Ecto neural progenitor cell (in vitro differentiated cells): ENCODE measurements at places on chromosomes 7 and 10.

GRCh38 chr10:49560526-49560925 is 21.6 kb upstream of the ERCC6 start:
- DNase-seq: no peak

DNA sequence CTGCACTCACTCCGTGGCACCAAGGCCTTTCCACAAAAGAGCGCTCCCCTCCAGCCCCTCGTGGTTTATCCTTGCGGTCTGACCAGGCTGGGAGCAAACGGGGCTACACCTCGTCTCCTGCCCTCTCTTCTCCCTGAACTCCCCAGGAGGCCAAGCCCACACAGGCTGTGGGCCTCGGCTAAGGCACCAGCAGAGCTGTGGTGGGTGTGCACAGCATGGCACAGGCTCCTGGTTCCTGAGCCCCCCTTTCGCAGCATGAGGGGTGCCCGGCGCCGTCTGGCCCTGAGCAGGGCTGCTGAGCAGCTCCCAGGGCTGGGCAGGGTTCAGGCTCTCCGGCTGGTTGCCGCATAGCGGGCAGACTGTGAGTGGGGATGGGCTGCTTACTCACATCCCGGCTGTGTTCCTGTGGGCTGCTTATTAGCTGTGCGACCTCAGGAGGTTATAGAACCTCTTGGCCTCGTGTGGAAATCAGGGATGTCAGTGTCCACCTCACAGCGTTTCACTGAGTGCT is 90.4 kb downstream of the ZMIZ1 start:
- no peak for DNase-seq

DNA sequence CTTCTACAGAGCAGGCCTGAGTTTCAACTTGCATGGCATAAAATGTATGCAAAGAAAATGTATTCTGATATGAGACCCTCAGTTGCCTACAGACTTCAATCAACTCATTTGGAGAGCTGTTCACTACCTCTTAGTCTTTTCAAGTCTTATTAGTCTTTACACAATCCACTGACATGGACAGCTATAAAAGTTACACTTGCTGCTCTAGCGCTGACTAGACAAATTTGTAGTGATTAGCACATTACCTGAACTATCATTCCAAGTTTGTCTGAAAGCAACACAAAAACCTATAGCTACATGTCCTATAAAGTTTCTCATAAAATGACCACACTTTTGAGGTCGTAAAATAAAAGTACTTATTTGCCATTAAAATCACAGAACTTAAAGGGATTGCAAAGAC is 83.9 kb downstream of the PARD3 start:
- DNase-seq: no peak

GRCh38 chr10:73413108-73413527 is 740 bp downstream of the ANXA7 start:
- no peak for DNase-seq

DNA sequence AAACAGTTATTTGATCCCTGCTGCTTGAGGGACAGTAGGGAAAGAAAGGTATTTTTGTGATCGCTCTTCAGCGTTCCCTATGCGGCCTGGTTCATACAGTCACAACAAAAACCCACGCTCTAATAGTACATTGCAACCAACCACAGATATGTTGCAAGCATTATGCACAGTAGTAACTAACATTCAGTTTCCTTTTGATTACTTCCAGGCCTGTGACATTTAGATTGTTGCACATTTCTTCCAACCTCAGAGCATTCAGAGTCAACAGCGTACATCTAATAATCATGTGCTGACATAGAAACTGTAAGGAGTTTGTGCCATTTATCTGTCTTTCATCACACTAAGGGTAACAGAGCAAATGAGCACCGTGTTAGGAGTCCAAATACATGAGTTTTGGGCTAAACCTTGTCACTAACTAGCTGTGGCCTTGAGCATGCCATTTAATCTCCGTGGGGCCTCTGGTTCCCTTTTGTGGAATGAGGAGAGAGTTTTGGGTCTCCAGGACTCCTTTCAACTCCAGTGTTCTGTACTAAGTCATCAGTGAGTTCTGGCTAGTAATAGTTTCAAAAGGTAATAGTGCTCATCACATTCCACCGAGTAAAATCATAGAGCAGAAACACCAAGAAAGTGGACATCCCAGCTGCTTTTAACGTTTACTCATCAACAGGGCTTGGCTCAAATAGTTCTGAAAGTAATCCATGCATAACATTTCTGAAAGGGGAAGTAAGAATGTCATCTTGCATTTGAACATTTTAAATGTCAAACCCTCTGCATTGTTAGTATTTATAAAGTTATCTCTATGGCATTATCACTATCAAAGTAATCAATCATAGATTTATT is 99.0 kb upstream of the FZD1 start:
- no peak for DNase-seq

DNA sequence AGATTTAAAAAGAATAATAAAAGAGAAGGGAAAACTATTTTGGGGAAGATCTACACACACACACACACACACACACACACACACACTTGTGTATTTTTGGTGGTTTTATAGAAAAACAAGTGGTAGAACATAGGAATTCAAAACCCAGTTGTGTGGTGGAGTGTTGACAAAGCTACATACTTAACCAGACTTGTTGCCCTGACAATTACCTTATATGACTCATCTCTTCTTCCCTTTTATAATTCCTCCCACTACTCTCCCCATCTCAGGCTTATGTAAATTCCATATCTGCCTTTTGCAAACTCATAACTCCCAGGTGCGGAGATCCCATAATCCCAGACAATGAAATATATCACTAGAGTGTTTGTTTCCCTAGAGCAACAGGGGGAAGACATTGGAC is 873.7 kb downstream of the NXPH1 start:
- no peak for DNase-seq

- no peak for DNase-seq
Observed at GRCh38 chr10:5960070-5960972, 17.0 kb downstream of the IL15RA start.

- no peak for DNase-seq
Observed at GRCh38 chr7:149063476-149063875, 27.0 kb downstream of the ZNF786 start.

DNA sequence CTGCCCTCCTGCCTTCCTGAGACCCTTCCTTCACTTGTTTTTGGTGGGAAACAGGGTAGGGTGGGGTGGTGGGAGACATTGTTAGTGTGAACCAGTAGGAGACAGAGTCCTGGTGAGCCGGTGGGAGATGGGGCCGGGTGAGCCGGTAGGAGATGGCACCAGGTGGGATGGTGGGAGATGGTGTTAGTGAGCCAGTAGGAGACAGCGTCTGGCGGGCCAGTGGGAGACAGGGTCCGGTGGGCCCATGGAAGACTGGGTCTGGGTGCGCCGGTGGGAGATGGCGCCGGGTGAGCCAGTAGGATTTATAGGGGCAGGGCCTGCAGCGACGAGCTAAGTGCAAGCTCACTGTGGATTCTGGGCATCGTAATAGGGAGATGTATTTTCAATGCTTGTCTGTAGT is 116.8 kb downstream of the TRRAP start:
- no peak for DNase-seq

GRCh38 chr7:128037081-128037480 is 5.8 kb upstream of the LRRC4 start:
- no peak for DNase-seq

DNA sequence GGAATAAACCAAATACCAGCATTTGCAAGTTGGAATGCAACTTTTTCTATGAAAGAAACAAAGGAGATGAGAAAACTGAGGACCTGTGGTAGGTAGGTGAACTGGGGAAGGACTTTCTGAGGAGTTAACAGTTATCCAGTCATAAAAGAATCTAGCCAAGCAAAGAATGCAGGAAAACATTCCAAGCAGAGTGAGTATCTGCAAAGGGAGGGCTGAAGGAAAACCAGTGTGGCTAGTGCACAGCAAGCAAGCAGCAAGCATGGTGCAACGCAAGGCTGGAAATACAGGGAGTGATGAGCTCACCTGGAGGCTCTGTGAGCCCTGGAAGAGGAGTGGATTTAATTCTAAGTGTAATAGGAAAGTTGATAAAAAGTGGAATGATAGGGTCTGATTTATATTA is 44.0 kb downstream of the RTKN2 start:
- no peak for DNase-seq

DNA sequence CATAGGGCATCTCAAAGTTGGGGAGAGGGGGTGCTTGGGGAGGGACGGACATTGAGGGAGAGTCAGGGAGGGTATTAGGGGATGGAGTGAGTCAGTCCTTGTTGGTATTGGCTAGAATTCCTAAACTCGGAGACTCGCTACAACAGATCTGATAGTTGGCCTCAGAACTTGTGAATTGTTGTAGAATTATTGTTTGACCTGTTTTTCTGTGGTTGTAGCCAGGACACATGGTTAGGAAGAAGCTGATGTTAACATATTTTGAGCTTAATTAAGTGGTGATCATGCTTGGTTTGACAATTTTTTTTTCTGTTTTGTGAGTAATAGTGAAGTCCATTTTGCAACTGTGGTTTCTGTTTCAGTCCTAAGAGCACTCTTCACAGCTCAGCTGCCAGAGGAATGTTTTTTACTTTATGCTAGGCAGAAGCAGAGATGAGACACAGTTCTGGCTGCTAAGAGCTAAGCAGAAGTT is 1190.3 kb upstream of the C7orf33 start:
- DNase-seq: no peak

DNA sequence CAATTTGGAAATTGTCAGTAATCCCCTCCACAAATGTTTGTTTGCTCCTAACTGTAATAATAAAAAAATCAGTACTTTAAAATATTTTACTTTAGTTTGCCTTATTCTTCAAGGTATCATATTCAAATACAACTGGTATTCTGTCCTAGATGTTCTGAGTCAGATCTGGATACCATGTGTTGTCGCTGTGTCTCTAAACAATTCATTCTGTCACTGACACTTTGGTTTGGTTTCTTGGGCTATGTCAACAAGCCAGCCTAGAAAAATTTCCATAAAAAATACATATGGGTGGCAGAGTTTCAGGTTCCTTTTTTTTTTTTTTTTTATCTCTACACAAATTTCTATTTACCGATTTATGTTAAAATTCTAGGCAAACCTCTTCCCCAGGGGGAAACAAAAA is 33.2 kb upstream of the SEMA3D start:
- no peak for DNase-seq

- no peak for DNase-seq
Observed at GRCh38 chr7:99790407-99790806, 6.4 kb upstream of the CYP3A4 start.

DNA sequence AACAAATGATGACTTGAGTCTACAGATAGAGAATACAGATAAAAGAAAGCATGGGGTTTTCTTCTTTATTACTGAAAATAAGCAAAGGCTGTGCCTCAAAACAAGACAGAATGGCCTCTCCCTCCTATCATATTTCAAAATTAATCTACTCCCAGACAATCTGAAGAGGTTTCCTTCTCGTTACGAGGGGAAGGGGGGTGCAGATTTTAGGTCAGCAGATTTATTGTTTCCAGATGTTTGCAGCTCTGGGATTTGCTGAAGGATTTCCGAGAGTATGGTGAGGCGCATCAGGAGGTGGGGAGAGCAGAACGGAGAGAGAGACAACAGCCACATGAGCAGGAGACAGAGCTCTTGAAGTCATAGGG is 89.8 kb downstream of the KIAA1549 start:
- DNase-seq: no peak

- no peak for DNase-seq
Observed at GRCh38 chr10:118340486-118340885, 1.6 kb downstream of the FAM204A start.

GRCh38 chr7:142365410-142365842 is 107.6 kb upstream of the PRSS58 start:
- DNase-seq: no peak

DNA sequence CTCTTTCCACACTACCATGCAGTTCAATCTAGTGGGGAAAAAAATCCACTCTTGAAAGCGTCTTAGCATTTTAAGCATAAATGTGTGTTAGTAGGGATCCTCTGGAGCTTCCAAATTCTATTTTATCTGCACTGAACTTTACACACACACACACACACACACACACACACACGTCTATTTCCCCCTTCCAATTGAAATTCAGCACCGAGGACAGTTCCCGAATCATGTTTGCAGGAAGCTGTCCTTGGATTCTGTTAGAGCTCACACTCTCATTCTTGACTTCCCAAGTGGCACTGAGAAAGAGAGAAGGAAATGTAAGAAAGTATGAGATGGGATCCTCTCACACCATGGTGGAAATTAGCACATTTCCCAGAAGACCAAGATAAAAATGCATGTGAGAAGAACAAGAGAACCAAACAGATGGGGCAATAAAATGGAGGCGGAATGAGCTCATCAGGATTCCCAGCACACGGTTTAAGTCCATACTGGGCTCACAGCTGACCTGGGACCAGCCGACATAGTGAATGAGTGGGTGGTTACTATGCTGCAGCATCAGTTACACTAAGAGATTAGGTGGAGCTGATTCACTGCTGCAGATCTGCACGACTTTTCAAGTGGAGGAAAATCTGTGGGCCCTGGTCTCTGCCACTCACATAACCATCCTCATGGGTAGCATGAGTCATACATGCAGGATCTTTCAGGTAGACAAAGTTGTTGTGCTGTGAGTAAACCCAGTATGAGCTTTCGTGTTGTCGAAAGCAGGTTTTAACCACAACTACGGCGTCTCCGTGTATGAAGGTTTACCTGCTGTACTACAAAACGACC is 3.3 kb upstream of the NPTX2 start:
- DNase-seq: peak; percentile 71

DNA sequence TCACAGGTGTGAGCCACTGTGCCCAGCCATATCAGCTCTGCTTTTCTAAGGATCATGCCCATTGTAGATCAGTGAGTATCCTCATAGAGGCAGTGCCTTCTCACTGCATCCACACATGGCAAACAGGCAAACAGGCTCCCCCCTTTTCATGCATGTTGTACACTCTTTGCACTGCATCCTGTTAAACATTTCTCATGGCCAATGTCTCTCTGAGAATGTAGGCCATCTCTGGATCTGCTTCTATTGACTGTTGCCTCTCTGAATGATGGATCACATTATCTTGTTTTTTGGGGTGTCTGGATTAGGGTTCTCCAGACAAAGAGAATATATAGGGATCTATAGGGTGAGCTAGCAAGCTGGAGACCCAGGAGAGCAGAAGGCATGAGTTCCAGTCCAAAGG is 13.1 kb upstream of the PPIA start:
- DNase-seq: no peak

DNA sequence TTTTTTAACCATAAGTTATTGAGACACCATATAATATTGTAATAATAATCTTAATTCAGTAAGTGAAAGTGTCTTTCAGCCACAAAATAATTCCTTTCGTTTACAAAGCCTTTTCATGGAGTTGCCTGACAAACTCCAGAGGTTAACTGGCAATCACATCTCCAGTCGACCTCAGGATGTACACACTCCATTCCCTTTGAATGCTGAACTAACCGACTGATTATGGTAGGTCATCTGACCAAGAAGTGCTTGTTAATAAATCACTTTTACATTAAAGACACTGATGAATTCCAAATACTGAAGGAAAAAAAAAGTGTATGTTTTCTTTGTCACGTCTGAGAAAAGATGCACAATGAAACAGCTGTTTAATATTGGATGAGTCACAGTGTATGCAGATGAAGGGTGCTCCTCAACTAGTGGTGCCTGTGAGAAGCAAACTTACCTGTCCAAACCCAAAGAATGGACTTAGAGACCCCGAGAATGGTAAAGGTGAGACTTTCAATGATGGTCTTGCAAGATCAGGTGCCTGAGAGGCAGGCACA is 348.1 kb upstream of the VWC2 start:
- no peak for DNase-seq

GRCh38 chr10:132883391-132883881 is 58.9 kb downstream of the CFAP46 start:
- DNase-seq: no peak

GRCh38 chr7:108051454-108051853 is 48.5 kb upstream of the LAMB1 start:
- no peak for DNase-seq
